ENCODE measurements at places on chromosomes 5 and 9.

DNA sequence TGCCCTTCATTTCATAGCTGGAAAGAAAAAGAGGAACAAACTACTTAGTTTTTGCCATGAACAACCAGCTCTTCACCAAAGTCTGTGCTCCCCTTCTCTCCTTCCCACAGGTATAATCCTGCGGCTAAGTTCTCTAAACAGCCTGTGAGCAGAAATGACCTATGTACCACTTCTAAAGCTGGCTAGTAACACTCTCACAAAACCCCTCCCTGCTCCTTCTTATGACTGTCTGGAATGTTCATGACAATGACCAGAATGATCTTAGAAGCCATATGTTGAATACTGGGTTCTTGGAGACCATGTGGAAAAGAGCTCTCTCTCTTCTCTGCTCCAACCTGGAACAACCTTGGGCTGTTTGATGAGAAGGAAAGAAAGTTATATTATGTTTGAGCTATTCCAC, 12.9 kb upstream of the AMACR start:
- DNase-seq, result no peak

GRCh38 chr5:140165101-140165922, 9.7 kb upstream of the CYSTM1 start:
- no peak for DNase-seq

GRCh38 chr9:135887585-135888050, 19.7 kb downstream of the CAMSAP1 start:
- no peak for DNase-seq

GRCh38 chr5:65065001-65065511, 296.3 kb downstream of the CWC27 start:
- no peak for DNase-seq

DNA sequence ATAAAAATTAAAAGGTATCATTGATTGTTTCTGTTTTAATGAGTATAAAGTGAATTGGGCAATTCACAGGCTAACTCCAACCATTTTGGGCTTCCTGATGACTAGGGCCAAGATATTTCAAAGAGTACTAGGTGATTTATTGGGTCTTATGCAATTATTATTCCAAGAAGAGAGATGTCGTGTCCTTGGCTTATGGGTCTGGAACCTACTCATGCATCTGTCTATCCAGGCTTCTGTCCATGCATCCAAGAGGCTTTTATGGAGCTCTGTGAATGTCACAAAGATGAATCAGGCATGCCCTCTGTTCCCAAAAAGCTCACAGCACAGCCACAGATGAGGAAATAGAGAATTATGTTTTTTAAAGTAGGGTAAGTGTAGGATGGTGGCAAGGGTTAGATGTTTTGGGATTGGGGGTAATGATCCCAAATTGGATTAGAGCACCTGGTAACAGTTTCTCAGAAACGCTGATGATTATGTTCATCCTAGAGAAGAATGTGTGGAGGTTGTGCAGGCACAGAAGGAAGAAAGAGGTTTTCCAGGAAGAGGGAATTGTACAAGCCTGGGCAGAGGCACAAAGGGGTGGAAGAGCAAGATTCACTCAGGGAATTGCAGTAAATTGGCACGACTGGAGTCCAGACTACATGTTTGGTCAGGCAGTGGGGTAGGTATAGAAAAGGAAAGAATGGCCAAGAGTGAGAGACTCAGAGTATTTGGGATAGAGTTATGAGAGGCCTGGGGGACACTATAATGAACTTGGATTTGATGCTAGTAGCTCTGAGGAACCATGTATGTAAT, 83.0 kb upstream of the TNC start:
- no peak for DNase-seq

- no peak for DNase-seq
Measured at GRCh38 chr5:11234501-11234911, 473.5 kb upstream of the DAP start.

- no peak for DNase-seq
Measured at GRCh38 chr5:169280286-169280685, 20.7 kb downstream of the SLIT3 start.

DNA sequence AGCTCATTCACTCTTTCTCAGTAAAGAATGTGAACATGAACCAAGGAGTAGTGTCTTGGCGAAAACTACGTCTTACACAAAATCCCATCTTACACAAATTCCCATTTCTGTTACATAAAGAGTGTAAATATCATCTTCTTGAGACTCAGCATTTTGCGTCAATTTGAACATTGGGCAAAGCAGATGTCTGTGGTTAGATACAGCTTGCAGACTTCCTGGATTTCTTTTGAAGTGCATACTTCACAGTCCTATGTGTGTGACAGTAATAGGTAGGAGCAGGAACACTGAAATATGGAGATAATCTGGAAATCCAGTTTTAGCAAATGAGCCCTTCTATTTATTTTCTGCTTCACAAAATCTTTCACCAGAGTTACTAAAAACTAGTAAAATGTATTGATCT, 58.8 kb downstream of the C6 start:
- peak; percentile 50 for DNase-seq

GRCh38 chr9:111455638-111456037, 28.5 kb downstream of the ECPAS start:
- DNase-seq, result no peak

DNA sequence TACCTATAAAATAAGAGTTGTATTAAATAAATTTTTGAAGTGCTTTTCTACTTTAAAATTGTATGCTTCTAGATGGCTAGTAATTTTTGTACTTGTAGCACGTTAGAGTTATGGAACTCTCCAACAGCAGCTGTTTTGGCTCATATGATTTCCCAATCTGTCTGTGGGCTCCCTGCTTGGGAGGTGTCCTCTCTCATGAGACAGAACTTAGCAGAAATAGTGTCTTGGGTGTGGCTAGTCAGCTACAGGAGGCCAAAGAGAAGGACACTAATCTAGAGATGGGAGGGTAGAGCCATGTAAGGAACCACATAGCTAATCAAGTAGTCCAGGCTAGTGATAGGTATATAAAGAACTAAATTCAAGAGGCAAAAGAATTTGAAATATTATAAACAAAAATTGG, 78.4 kb upstream of the DAB2 start:
- peak; percentile 86 for DNase-seq

DNA sequence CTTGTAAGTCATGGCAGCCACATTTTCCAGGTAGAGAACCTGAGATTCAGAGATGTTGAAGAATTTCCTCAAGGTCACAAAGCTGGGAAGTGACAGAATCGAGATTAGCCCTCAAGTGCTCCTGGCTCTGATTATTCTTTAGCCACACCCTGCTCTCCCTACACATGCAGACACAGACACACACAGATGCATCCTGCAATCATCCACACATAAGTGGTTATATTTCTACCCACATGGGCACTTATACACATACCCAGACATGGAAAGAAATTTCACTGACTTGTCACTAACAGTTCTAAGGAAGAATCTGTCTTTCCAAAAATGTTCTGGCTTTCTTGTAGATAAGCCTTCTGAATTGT, 32.2 kb upstream of the GALNT10 start:
- DNase-seq, result no peak

DNA sequence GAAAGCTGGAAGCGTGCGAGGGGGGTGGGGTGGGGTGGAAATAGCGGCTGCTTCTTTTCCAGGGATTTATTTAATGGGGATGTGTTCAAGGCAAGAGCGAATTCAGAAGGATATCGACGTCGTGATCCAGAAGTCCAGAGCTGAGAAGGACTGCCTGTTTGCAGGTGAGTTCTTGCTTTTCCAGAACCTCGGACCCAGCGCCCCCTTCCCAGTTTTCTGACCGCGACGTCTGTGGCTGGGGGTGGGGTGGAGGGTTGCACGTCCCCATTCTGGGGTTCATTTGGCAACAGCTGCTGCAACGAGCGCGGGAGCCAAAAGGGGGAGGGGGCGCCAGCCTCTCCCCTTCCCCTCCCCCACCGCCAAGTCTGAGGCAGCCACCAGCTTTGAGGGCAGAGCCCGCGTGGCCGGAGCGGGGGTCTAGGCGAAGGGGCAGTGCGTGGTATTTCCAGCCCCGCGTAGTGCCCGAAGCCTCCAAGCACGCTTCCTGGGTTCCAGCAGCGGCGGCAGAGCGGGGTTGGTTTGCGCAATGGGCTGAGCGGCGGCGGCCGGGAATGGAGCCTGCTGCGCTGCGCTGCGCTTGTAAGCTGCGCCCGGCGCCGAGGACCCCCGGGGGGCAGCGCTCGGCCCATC, 701 bp downstream of the PARP8 start:
- peak; percentile 53 for DNase-seq

- DNase-seq, result no peak
Measured at GRCh38 chr5:59473611-59474010, 419.9 kb downstream of the PDE4D start.

DNA sequence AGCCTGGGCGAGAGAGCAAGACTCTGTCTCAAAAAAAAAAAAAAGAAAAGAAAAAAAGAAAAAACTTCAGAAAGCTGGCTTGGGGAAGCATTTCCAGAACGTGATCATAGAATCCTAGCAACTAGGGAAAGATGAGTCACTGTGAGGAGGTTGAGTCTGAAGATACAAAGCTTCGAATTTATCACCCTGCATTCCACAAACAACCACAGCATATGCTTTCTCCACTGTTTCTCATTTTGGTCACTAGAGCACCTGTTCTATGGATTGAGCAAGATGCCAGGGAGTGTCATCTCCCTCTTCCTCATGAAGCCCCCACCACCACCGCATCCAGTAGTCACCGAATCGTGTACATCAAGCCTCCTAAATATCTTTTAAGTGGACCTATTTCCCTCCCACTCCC, 37.9 kb downstream of the SEMA5A start:
- DNase-seq, result peak; percentile 83

- no peak for DNase-seq
Measured at GRCh38 chr5:3412146-3412545, 183.5 kb upstream of the IRX1 start.

GRCh38 chr5:132176521-132176945, 51.1 kb downstream of the P4HA2 start:
- DNase-seq, result no peak

GRCh38 chr5:15515229-15515628, 15.2 kb downstream of the FBXL7 start:
- peak; percentile 26 for DNase-seq

GRCh38 chr9:86945728-86946200, 1.5 kb downstream of the GAS1 start:
- peak; percentile 66 for DNase-seq

DNA sequence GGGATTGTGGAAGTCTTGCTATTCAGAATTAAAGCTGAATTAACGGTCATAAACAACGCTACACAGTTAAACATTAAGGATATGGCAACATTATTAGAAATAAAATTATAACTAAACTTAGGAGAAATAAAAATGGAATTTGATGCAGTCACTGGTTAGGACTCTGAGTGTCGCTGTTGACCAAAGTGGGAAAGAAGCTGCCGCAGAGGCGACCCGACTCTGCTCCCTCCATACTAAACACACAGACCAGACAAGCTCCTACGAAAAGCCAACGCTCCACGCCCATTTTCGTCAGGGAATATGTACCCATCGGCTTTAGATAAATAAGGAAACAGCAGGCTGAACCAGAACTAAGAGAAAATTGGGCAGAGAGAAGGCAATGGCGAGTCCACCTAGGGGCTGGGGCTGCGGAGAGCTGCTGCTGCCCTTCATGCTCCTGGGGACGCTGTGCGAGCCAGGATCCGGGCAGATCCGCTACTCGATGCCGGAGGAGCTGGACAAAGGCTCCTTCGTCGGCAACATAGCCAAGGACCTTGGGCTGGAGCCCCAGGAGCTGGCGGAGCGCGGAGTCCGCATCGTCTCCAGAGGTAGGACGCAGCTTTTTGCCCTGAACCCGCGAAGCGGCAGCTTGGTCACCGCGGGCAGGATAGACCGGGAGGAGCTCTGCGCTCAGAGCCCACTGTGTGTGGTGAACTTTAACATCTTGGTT, at the start of gene PCDHGA5:
TSS of gene PCDHGA5 (plus strand) at position 211 of the 709 bp plus-strand sequence. CDS start at position 380, 169 bp downstream.
- DNase-seq, result peak; percentile 22

All from cardiac fibroblast (primary cell).